Activated T-helper 1 cell treated with anti-CD3 and anti-CD28 coated beads, Interleukin-2, amount 50 U/mL, for 16 hours (primary cell): ENCODE measurements at places on chromosomes 2 and 18.

DNA sequence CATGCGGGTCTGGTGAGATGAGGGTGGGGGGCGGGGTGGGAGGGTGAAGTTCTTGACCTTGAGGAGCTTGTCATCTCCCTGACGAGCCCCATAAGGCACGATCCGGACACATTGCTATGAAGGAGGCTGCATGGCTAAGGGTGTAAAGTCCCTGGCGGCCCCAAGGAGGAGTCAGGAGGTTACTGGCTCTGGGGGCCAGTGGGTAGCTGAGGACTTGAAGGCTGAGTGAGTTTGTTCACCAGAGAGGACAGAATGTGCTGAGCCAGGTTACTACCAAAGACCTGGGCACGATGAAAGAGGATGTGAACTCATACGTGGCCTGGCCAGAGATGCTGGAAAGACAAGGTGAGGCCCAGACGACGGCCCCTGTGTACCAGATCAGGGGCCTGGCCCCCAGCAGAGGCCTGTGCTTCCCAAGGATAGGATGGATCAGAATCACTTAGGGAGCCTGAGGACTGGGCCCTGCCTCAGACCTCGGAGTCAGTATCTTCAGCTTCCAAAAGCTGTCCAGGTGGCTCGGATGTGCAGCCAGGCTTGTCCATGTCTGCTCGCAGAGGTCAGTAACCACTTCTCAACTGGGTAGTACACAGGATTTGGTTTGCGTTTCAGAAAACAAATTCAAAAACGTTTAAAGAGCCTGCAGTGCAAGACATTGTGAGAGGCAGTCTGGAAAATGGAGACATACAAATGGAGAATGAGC, 110.9 kb downstream of the RNF144A start:
- no peak for DNase-seq

DNA sequence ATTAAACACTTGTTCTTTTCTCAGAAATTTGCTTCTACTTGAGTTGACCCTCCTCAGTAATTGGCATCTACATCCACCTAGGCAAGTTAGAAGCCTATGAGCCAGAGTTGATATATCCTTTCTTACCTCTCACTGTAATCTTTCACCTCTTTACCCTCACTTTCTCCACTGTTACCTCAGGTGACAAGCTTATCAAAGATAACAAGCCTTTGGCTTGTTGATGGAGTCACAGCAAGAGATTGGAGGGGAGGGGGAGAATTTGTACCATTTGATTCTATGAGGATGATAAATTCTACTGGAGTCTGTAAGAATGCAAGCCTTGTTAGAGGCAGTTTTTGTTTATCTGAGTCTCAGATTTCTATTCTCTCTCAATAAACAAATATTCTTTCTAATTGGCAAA, 171.0 kb upstream of the CAVIN2 start:
- DNase-seq, result no peak

DNA sequence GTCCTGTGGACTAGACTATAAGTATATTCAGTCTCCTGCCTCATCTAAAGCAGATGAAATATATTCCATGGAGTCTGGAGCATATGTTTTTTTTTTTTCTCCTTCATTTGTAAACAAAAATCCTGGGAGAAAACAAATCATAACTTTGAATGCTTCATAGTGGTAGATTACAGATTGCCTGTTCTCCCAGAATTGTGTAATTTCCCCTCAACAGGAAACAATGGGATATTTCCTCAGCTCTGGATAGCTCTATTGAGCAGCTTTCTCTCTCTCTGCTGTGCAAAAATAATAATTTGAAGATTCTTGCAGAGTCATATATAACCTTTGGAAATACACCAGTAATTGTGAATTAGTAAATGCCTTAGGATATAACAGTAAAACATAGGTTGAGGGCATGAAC, 1406.6 kb upstream of the ACVR2A start:
- no peak for DNase-seq

DNA sequence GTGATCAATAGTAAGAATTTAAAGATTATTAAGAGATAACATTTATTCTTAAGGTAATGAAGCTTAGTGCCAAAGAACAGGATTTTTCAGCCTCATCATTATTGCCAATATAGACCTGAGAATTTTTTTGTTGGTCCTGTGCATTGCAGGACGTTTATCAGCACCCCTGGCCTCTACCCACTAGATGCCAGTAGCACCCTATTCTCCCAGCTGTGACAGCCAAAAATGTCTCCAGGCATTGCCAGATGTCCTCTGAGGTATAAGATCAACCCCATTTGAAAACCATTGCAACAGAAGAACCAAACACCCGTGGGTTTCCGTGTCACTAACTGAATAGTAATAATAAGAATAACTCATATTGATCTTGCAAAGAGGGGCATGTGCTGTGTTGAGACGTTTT, 700.0 kb upstream of the SOX11 start:
- no peak for DNase-seq

DNA sequence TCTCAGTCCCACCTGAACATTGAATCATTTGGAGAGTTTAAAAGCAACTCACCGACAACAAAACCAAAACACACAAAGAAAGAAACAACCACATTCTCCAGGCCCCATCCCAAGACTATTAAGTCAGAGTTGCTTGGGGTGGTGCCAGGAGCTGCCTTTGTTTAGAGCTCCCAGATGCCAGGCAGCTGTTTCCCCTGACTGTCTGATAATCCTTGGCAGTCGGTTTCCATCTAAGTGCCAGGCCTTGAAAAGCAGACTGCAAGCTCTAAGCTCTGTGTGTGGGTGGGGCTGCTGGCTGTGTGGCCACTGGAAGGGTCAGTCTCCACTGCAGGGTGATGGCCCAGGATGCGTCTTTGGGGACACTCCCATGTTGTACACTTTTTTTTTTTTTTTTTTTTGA, 255.3 kb upstream of the AGAP1 start:
- no peak for DNase-seq

GRCh38 chr2:98299211-98299905, 46.9 kb upstream of the CNGA3 start:
- DNase-seq, result no peak

- no peak for DNase-seq
Measured at GRCh38 chr2:192026059-192026824, 168.5 kb downstream of the TMEFF2 start.

DNA sequence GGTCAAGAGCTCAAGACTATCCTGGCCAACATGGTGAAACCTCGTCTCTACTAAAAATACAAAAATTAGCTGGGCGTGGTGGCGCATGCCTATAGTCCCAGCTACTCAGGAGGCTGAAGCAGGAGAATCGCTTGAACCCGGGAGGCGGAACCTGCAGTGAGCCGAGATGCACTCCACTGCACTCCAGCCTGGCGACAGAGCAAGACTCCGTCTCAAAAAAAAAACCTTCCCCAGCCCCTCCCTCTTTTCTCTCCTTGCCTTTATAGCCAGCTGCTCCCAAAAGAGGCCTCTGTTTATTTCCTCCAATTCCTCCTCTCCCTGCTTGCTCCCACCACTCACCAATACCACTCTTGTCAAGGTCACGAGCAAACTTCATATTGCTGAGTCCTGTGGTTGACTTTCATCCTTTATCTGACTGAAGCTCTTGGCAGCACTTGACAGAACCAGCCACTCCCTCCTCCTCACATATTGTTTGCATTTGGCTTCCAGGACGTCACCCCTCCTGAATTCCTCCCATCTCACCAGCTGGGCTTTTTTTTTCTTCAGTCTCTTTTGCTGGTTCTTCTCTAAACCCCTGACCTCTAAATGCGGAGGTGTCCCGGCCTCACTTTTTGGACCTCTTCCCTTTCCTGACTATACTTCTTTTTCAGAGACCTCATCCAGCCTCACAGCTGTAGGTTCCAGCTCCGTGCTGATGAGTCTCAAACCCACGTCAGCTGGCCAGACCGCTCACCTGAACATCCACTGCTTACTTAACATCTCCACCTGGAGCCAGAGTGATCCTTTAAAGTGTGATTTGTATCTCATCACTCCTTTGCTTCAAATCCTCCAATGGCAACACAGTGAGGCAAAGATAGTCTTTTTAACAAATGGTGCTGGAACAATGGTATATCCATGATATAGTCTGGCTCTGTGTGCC, 84.6 kb upstream of the CAB39 start:
- no peak for DNase-seq

DNA sequence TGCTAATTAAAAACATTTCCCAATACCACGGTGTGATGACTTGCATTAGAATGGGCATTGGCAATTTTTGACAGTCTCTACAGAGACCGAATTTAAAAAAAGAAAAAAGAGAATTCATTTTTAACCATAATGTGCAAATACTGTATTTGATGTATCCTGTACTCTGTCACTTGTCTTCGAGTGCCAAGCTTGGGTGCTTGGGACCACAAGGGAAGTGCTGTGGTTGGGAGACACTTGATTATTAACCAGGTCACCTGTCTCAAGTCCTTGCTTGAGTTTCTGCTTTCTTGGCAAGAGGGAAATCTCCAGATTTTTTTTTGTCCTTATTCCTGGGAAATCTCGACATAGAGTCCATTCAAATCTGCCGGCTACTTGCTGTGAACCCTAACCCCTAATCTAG, 209.0 kb downstream of the MC4R start:
- no peak for DNase-seq

GRCh38 chr2:140565756-140566155, 1565.1 kb downstream of the LRP1B start:
- DNase-seq, result no peak

- DNase-seq, result no peak
Measured at GRCh38 chr2:67669766-67670165, 272.6 kb downstream of the ETAA1 start.

DNA sequence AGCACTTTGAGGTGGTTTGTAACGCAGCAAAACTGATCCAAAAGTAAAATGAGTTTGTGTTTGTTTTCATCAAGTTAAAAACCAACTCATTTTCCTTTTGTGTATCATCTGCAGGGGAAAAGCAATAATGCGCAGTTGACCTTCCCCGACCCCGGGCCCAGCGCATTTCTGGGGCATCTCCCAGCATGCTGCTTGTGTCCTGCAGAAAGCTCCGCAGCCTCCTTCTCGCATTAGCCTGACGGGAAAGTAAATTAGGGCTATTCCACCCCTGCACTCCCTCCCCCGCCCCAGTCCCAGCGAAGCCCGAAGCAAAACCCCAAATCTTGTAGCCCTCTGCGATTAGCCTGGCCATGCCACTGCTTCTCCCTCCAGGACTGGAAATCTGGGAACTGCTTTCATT, 82.0 kb upstream of the PPM1B start:
- DNase-seq, result no peak

DNA sequence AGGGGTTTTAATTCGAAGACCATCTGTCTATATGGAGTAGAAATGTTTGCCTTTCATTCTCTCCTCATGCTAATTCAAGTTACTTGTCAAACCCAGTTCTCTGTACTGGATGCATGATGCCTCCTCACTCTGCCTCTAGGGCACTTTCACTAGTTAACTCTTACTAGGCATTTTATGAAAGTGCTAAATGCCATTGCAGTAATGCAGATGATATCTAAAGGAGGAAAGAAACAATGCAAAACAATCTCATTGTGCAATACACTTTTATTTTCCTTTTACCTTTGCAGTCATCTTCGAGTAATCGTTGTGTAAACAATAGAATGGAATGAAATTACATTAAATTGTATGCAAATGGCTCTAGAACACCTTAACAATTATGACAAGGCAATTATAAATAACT, 293.6 kb downstream of the STK39 start:
- DNase-seq, result no peak
